NCI-H2029 treated with DMSO at 0.1 percent for 48 hours (cell line): ENCODE measurements at places on chromosomes 4 and X.
A peak's percentile ranks its signal among the peaks of the same experiment; 100 is the strongest.

GRCh38 chr4:41203841-41204240, 10.5 kb downstream of the APBB2 start:
- DNase-seq, result no peak

DNA sequence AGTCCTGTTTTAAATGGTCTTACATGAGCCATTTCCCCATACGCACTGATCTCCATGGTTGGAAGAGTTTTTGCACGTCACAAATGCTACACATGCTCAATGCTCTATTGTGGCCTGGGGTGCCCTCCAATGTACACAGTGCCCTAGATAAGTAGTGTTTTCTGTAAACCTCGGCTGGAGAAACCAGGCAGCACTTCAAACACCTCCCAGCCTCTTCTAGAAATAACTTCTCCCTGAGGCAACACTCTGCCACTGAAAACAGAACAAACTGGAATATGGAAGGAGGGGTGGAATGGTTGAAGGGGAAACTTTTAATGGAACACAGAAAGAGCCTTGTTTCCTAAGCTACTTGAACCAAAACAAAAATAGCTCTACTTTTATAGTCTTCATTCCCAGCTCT, 123.9 kb upstream of the CBR4 start:
- peak; percentile 15 for DNase-seq

GRCh38 chrX:92270936-92271855, 492.0 kb downstream of the PCDH11X start:
- no peak for DNase-seq

DNA sequence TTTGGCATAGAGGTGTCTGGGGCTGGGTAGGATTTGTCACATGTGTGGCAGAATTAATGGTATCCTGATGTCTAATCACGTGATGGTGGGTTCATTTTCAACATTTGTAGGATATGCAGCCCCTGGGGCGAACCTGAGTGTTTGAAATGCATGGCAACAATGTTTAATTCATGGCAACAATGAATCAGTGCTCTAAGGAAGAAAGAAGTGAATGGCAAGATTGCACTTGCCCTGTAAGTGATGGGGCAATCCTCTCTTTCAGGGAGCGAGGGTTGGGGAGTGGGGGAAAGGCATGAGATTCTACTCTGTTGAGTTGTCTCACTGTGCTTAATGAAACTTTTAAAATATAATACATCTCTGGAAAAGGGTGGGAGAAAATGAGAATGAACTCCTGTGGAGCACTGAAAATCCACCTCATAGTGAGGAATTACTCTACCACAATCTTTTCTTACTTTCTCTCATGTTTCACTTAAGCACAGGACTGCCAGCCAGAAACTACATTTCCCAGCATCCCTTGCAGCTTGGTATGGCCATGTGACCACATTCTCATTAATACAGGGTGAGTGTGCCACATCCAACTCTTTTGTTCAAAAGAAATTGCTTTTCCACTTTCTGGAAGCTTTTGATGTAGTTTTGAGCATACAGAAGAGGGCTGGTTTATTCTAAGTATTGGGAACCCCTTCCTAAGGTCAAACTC, 64.0 kb upstream of the PGM2 start:
- no peak for DNase-seq

GRCh38 chr4:23268072-23268771, 575.5 kb downstream of the GBA3 start:
- no peak for DNase-seq
